NCI-H146 (cell line): ENCODE measurements at places on chromosomes 7 and 10.

GRCh38 chr7:130695840-130696239 lies 9.5 kb upstream of the TSGA13 start:
- peak; percentile 6 for DNase-seq

GRCh38 chr7:141906285-141906684 lies 9.9 kb upstream of the OR9A4 start:
- DNase-seq = no peak

GRCh38 chr7:73974948-73975926 lies 52.7 kb upstream of the ELN start:
- DNase-seq = no peak

DNA sequence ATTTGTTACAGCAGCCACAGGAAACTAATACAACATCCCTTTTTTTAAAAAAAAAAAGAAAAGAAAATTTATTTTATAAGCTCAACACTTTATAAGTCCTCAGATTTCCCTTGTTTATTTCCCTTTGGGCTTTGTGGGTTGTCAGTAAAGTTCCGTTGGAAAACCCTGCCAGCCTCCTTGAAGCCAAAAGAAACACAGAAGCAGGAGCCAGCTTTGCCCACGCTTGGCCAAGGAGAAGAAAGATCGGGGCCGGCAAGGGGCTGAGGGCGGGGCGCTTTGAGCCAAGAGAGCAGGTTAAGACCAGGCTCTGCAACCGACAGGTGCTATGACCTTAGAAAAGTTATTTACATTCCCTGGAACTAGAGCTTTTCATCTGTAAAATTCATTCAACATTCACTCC lies 72.7 kb downstream of the RGS10 start:
- DNase-seq = no peak

DNA sequence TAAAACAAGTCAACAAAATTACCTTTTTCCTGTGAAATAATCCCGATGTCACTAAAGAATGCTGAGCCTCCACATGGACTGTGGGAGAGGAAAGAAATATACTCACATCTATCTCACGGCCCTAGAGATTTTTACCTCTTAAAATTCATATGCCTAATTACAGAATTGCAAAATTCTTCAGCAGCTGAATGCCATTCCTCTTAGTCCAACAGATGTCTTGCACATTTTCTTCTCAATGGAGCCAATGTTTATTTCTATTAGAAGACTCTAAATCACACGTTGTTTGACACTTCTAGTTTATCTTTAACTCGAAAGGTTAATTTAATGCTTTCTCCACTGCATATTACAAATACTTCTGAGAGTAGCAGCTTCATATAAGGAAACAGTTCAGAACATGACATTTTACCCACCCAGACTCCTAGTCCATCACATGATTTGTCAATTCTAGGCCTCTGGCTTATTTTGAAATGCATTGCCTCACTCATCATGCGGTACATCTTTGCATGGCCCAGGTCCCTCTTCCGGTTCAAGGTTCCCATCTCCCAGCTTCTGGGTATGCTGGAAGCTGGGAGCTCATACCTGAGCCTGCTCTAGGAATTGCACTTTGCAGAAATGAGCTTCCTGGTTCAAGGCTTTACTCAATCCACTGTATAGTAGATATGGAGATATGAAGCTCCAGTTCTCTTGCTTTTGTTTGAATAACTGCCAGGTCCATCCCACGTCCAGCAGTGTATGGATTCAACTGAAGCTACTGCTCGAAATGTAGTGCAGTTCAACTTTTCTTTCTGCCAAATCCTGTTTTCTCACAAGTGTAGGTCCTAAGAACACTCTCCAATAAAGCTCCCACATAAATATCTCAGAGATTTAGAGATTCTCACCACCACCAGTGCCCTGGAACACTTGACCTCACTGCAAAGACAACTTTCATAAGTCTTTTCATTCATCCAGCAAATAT lies 306.2 kb downstream of the GPR37 start:
- DNase-seq = no peak

- no peak for DNase-seq
These were observed 43.5 kb downstream of the AOC1 start for GRCh38 chr7:150895809-150896208.

DNA sequence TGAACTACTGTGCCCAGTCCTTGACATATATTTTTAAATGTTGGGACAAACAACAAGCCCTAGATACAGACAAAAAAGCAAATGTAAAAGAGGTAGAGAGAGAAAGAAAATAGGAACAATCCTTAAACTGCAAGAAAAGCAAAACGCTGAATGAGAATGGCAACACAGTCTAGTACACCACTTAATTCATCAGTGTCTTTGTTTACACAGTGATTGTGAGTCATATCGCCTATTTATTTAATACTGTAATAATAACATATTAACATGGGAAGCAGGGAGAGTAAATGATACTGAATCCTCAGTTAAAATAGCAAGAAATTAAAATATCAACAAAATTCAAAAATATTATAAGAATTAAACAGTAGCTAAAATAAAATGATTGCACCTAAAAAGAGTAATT lies 9.8 kb upstream of the LRRTM3 start:
- DNase-seq = no peak

DNA sequence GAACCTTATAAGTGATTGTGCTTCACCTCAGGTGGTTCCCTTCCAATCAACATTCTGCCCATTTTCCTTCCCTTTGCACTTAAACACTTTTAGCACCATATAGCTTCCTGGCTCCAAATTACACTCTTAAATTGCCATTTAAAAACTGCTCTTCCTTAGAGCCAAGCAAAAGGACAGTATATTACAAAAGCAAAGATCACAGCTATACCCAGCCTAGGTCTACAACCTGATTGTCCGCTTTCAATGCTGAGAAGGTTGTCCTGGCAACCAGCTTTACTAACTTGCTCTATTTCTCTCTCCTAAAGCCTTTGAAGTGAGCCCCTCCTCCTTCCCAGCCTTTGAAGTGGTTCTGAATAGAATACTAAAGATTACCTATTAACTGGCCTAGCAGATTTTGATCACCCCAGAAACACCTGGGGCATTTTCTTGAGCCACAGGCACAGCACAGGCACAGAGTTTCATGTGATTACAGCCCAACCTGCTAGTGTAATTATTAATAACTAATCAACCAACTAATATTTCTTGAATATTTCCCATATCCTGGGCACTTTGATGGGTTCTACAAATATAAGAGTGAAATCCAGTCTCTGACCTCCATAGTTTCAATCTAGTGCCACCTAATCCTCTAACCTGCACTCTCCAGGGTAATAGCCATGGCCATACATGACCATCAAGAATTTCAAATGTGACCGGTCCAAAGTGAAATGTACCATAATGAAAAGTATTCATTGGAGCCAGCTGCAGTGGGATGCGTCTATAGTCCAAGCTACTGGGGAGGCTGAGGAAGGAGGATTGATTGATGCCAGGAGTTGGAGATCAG lies 63.6 kb upstream of the TRIM24 start:
- DNase-seq = no peak

- DNase-seq = no peak
These were observed 8.4 kb upstream of the SEPTIN7 start for GRCh38 chr7:35792472-35792871.

DNA sequence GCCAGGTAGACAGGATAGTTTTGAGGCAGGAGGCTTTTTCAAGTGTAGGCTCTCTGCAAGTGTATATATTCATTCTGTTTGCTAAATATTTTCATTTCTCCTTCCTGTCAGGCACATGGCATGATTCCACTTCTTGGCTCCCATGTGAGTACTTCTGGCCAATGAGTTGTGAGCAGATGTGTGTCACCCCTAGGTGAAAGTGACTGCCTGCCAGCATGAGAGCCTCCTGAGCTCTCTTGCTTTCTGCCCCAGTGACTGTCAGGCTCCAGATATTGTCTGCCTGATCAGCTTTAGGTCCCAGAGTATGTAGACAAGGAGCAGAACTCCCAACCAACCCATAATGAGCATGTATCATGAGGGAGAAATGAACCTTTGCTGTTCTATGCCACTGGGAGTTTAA lies 257.6 kb upstream of the NPY start:
- no peak for DNase-seq

DNA sequence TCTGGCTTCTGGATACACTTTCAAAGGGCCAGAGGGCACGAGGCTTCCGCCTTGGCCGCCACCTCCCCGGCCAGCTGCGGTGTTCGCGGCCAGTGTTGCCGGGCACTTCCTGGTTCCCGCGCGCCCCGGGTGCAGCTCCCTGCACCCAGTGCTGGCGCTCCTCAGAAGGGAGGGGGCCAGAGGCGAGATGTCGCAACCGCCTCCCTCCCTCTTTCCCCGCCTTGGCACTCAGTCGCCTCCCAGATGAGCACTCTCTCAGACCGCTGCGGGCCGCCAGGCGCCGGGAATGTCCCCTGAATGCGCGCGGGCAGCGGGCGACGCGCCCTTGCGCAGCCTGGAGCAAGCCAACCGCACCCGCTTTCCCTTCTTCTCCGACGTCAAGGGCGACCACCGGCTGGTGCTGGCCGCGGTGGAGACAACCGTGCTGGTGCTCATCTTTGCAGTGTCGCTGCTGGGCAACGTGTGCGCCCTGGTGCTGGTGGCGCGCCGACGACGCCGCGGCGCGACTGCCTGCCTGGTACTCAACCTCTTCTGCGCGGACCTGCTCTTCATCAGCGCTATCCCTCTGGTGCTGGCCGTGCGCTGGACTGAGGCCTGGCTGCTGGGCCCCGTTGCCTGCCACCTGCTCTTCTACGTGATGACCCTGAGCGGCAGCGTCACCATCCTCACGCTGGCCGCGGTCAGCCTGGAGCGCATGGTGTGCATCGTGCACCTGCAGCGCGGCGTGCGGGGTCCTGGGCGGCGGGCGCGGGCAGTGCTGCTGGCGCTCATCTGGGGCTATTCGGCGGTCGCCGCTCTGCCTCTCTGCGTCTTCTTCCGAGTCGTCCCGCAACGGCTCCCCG lies at the start of gene FFAR4:
Gene FFAR4, plus strand, starts transcription at position 231 of the 842 bp plus-strand sequence. Its CDS starts 56 bp downstream, at position 287.
- DNase-seq = peak; percentile 87

- peak; percentile 96 for DNase-seq
These were observed 194.9 kb downstream of the KCNMA1 start for GRCh38 chr10:77442699-77443189.

DNA sequence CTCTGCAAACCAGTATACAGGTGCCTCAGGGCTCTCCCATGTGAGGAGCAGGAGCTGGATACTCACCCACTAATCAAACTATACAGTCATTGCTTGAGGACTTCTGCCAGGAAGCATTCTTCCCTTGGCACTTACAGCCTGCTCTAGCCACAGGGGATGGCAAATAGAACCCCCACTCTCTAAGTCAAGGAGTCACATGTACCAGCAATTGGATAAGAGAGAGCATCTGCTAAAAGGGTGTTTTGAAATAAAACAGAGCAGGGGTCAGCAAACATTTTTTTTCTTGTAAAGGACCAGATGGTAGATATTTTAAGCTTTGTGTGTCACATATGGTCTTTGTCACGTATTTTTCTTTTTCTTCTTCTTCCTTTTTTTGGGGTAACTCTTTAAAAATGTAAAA lies 865.2 kb upstream of the GHITM start:
- no peak for DNase-seq

DNA sequence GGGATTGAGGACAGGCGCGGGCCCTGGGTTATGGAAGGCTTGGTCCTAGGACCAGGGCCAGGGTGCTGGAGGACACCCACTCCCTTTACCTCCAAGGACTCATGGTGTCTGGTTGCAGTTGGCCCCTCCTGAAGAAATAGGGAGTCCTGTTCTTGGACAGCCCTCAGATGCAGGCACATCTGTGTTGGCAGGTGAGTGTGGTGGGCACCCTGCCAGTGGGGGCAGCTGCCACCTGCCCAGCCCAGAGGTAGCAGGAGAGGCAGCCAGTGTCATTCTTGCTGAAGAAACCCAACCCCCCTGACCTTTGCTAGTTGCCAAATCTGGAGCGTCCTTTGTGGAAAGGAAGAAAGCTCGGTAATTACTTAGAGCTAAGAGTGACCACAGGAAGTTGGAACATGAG lies 8.3 kb downstream of the GALNT17 start:
- no peak for DNase-seq

DNA sequence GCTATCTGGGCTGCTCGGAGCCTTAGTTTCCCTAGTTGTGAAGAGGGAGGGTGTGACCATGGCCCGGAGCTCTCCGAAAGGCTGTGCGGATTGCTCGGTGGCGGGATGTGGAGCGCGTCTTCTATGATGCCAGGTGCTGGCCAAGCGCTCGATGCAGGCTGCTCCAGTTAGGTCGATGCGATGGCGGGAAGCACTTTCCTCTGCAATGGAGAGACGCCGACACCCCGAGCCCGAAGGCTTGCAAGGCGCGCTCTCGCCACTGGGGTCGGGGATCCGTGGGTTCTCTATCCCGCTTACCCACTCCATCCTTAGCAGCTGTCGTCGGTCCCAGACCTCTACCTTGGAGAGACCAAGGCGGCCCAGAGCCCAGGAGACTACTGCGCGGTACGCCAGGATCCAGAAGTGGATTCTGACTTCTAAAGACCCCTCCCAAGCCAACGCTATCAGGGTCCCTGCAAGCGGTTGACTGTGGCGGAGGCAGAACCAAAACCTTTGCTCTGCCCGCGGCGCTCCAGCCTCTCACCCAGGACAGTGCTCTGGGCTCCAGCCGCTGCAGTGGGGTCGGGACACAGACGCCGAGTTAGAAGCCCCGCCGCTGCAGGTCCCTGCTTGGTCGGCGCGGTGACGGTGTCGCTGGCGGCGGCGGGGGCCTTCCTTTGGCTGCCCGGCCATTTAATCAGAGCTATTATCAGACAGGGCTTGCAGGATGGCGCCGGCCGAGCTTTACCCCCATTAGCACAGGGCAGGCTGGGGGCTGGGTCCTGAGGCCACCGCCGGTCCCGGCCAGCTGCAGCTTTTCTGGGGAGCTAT lies 7.8 kb upstream of the TBX20 start:
- no peak for DNase-seq

- DNase-seq = peak; percentile 29
These were observed 29.9 kb upstream of the HNRNPH3 start for GRCh38 chr10:68301790-68302502.

- DNase-seq = no peak
These were observed 21.5 kb downstream of the GET4 start for GRCh38 chr7:897771-898376.

- DNase-seq = peak; percentile 61
These were observed 284.3 kb downstream of the SORCS3 start for GRCh38 chr10:104925232-104925851.

- no peak for DNase-seq
These were observed 14.8 kb downstream of the CYP26A1 start for GRCh38 chr10:93088466-93088865.

GRCh38 chr10:1473874-1474273 lies 263.5 kb downstream of the ADARB2 start:
- DNase-seq = no peak

GRCh38 chr10:19974554-19974953 lies 158.3 kb downstream of the PLXDC2 start:
- DNase-seq = no peak

- peak; percentile 1 for DNase-seq
These were observed 34.1 kb upstream of the NOBOX start for GRCh38 chr7:144437370-144438191.

DNA sequence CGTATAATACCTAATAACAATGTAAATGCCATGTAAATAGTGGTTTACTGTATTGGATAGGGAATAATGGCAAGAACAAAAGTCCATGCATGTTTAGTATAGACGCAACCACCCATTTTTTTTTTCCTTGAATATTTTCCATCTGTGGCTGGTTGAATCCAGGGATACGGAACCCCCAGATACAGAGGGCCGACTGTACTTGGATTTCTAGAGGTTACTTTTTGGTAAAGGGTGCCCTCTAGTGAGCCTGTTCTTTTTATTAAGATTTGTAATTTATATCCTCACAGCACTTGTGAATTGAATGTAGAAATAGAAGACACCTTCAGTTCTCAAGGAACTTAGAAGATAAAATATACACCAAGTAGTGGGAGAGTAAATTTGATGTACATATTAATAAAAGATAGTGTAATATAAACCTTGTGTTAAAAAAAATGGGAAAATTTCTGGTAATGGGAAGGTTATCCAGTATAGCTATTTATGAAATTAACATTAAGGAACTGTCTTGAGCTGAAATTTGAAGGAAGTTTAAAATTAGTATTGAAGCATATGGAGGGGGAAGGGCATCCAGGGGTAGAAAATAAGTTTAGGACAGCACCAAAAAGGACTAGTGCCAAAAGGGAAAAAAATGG lies 32.0 kb downstream of the EXOC6 start:
- DNase-seq = peak; percentile 30
